ENCODE measurements at places on chromosomes 4 and X.

GRCh38 chr4:74181219-74181618 lies 23.3 kb downstream of the MTHFD2L start:
- no peak for DNase-seq

- no peak for DNase-seq
Observed at GRCh38 chrX:100831219-100831946, 11.2 kb downstream of the CSTF2 start.

DNA sequence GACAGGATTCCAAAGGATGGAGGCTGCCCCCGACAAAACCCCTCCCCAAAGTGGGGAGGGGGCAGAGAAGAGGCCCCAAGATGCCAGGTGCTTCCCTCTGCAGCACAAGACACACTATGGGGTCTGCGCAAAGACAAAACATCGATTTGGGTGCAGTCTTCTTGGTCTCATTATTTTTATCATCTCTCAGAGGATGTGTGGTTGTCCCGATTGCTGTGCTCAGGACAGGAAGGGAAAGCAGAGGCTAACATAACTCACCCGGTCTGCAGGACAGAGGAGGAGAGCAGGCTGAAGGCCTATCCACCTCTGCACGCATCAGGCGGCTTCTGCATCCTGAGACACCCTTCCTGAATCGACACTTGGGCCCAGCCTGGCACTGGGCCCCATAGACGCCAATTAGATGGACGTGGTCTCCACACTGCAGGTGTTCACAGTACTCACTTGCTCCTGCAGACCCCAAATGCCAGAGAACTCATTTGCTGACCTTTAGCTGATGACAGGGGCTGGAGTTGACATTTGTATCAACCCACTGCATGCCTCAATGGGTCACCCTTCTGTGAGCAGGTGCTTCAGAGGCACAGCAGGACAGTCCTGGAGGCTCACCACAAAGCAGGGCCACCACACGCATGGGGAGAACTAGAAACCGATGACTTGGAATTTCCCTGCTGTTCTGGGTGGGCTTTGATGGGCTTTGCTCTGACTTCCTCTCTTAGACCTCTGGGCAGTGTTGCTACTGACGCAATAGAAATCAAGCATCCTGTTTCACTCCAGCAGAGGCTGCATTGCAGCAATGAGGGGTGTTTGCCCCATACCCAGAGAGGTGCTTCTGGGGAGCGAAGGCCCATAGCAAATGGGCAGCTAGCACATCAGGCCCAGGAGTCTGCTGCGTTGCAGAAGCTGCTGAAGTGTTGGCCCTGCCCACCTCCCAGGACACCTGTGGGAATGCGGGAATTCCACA lies 96.3 kb upstream of the ENPP6 start:
- no peak for DNase-seq

DNA sequence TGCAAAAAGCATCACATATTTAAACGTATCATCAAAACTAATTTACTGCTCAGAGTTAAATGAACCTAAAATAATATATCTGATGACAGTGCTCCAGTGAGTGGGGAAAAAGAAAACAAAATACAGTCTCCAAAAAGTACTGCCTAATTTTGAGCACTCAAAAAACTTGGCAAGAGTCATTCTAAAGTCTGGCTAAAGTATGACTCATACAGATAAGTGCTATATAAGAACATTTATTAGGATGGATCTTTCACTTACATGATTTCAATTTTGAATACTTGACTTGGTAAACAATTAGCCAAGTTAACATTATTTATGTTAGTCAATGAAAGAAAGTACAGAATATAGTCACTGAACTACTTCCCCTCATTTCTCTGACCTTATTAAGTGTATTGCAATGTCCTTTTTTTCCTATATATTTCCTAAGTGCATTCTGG lies 27.2 kb downstream of the FBXO8 start:
- DNase-seq, result no peak

- DNase-seq, result no peak
Observed at GRCh38 chrX:9902656-9903055, 64.5 kb upstream of the CLDN34 start.

- no peak for DNase-seq
Observed at GRCh38 chr4:4869731-4870571, 10.5 kb downstream of the MSX1 start.

- no peak for DNase-seq
Observed at GRCh38 chr4:2888886-2889285, 45.2 kb downstream of the ADD1 start.

Data from cerebellar nuclear complex (tissue), 1 donor.